ENCODE measurements at places on chromosomes 3 and 15. TPM values are rescaled to one million over a fixed set of nuclear protein-coding genes. Genes with fewer than 3 reads are reported as not detected.
A peak's percentile ranks its signal among the peaks of the same experiment; 100 is the strongest.

Gene DNAH12
- not detected for total RNA-seq

GRCh38 chr3:45055032-45055410 is 28.9 kb downstream of the CLEC3B start:
- no peak for DNase-seq

Gene TNFAIP8L3
- 112 TPM for total RNA-seq

Gene SAMD7
- total RNA-seq, result not detected

DNA sequence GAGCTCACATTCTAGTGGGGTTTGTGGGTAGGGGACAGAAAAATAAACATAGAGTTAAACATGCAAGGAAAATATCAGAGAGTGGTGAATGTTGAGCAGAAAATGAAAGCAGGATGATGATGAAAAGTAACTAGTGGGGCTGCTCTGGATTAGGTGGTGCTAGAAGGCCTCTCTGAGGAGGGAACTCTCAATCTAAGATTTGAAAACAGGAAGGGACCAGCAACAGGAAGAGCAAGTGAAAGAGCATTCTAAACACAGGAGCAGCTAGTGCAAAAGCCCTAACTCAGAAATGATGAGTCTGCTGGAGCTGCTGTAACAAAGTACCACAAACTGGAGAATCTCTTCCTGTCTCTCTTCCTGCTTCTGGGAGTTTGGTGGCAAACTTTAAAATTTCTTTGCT is 468.6 kb upstream of the AGTR1 start:
- no peak for DNase-seq

DNA sequence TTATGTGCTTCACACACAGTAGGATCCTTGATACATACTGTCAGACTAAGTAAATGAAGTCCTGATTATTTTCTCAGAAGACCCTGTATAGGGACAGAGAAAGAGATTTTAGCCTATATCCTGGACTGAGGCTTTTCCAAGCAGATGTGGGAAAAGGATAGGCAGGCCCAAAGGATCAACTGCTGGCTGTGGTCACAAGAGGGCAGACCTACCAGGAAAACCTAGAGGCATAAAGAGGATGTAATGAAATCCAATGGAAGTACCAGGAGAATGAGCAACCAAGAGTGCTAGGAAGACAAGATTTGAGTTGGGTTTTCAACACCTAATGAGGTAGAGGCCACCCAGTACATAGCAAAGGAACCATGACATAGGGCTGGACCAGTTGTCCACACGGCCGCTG is 23.1 kb downstream of the DCLK3 start:
- DNase-seq, result peak; percentile 6

GRCh38 chr15:91186904-91187656 is 87.0 kb downstream of the SV2B start:
- DNase-seq, result peak; percentile 49

Gene CPNE9
- under 0.01 TPM for total RNA-seq

- DNase-seq, result no peak
Observed at GRCh38 chr15:64701482-64702184, 73.8 kb downstream of the RBPMS2 start.

Gene MAGEL2
- total RNA-seq, result not detected

- no peak for DNase-seq
Observed at GRCh38 chr3:24355806-24356205, 138.8 kb downstream of the THRB start.

Gene CYP1A1
- total RNA-seq, result 8.5 TPM

Gene APPL1
- 31.8 TPM for total RNA-seq

GRCh38 chr15:90637693-90638092 is 79.5 kb upstream of the BLM start:
- no peak for DNase-seq

Gene DAZL
- not detected for total RNA-seq

DNA sequence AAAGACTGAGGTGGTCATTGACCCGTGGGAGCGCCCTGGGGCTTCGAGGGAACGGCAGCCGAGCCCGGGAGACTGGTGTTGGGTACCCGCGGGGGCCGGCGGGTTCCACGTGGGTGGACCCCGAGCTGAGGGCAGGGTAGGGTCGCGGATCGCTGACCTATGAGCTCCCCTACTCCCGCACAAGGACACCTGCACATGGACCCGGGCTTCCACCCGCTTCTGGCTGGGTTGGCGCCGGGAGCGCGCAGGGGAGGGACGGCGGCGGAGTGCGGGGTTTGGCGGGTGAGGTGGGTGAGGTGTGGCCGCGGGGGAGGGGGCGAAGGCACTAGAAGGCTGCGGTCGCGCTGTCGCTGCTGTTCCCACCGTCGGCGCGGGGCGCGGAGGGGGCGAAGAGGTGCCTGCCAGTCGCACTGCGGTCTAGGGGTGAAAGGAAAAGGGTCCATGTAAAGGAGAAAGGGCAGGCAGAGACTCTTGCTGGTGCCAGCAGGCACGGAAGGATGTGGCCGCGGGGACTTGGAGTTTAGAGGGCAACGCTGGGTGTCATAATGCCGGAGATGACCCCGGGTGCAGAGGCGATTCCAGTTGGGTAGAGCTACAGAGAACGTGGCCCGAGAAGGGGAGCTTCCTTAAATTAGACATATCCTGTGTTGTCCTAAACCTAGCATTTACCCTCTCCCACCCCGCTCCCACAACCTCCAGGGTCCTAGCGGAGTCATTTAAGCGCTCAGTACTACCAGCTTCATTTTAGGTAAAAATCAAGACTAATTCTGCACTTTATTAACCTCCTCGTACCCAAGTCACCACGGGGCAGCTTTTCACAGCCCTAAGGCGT is 245.9 kb upstream of the TOPAZ1 start:
- no peak for DNase-seq

Gene KBTBD13
- total RNA-seq, result not detected

DNA sequence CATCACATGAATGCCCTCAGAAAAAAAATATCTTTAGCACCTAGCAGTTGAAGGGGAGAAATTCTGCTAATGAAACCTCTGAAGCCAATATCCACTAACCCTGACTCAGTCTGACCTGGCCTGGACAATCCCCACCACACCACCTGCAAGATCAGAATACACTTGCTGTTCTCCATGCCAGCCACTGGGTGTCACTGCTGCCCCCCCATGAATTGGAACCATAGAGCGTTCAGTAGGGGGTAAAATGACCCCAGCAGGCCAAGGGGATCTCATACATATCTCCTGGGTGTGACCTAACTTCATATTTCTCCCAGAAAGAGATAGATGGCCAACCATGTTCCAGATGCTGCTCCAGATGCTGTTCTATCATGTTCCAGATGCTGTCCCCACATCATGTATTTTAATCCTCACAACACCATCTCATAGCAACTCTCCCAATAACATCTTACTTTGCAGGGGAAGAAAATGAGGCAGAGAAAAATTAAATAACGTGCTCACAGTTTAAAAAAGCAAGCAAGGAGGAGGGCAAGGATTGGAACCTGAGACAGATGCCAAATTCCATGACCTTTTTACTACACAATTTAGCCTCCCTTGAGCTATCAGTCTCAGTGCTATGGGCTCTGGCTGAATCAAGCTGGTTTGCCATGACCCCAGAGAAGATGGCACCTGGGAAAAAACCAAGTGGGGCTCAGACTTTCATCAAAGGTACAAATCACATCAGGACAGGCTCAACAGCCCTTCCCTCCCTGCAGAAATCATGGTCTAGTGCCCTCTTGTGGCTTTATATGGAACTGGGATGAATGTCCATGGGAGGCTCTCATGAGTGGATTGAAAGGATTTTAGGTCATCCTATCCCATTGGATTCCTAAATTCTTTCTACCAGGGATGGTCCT is 12.4 kb downstream of the NTRK3 start:
- peak; percentile 38 for DNase-seq

GRCh38 chr3:179375091-179375999 is 27.8 kb downstream of the MFN1 start:
- DNase-seq, result no peak

Gene NOP10
- total RNA-seq, result 263 TPM

GRCh38 chr3:148816427-148816826 is 11.2 kb upstream of the CPB1 start:
- no peak for DNase-seq

Gene IL5RA
- total RNA-seq, result not detected

DNA sequence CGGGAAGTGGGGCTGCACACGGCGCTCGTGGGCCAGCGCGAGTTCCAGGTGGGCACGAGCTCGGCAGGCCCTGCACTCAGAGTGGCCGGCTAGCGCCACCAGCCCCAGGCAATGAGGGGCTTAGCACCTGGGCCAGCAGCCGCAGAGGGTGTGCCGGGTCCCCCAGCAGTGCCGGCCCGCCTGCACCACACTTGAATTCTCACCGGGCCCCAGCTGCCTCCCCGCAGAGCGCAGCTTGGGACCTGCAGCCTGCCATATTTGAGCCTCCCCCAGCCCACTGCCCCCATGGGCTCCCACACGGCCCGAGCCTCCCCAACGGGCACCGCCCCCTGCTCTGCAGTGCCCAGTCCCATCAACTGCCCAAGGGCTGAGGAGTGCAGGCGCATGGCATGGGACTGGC is 87.5 kb downstream of the CHCHD4 start:
- no peak for DNase-seq

DNA sequence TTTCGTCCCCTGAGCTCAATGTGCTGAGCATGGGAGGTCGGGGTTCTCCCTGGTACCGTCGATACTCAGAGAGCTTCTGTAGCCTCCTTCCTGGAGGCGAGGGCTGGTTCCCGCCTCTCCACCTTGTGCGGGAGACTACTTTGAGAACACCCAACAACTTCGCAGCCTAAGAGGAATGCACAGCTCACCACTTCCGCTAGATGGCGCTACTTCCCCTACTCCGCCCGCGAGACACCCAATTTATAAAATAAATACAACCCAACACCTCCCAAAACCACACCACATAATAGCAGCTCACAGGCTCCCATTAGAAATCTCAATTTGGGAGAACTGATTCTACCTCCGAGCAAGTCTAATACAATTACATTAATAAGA is 1.2 kb downstream of the RGMA start:
- peak; percentile 58 for DNase-seq

Gene RAB7A
- 33.5 TPM for total RNA-seq

DNA sequence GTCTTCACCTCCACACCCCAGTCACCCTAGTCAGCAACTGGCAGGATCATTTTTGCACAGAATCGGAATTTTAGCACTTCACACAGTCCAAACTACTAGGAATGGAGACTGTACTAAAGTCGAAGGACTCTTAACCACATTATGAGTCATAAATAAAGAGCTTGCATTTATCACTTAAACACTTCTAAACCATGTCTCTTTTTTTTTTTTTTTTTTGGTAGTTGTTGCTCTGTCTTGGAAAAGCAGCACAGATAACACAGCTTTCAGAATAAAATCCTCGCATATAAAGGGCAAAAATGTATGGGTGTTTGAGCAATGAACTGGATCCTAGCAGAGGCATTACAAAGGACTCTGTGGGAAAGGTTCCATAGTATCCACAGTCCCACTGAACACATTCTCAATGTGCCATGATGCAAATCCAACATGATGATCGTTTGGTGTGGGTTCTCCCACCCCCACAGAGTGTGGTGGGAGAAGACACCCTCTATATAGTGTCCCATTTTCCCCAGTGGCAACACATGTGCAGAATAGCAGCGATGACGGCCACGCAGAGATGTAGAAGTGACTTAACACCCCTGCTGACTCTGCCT is 47.1 kb downstream of the FOXP1 start:
- DNase-seq, result peak; percentile 59

DNA sequence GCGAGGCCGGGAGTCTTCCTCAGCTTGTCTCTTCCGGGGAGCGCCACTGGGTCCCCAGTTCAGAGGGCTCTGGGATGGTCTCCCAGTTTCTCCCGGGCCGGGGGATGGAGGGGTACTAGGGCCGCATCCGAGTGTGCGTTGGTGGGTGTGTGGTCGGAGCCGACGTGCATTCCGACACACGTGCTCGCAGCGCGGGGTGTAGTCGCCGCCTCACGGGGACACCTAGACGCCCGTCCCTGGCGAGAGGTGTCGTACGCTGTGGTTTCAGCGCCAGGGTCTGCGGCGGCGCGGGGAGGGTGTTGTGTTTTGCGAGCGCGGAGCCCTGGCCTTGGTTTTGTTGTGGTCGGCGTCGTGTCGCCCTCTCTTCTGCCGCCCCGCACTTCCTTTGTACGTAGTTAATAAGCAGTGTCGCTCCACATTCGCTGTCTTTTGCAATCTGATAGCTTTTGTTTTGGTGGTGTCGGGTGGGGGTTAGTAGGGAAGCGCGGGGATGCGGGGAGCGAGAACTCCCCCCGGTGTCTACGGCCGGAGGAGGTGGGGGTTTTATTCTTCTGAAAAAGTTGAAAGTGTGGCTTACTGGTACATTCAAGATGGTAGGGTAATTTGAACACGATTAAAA is 2.2 kb downstream of the IGF1R start:
- peak; percentile 58 for DNase-seq

Gene BNC1
- 2.2 TPM for total RNA-seq

Gene ATP2B2
- total RNA-seq, result not detected

GRCh38 chr3:27985369-27986035 is 255.9 kb upstream of the CMC1 start:
- no peak for DNase-seq

GRCh38 chr3:25603703-25604102 is 61.0 kb downstream of the TOP2B start:
- DNase-seq, result no peak

Gene CLRN1
- total RNA-seq, result not detected

Gene KCNMB2
- total RNA-seq, result not detected

GRCh38 chr3:10700821-10701220 is 115.2 kb upstream of the SLC6A11 start:
- DNase-seq, result no peak

DNA sequence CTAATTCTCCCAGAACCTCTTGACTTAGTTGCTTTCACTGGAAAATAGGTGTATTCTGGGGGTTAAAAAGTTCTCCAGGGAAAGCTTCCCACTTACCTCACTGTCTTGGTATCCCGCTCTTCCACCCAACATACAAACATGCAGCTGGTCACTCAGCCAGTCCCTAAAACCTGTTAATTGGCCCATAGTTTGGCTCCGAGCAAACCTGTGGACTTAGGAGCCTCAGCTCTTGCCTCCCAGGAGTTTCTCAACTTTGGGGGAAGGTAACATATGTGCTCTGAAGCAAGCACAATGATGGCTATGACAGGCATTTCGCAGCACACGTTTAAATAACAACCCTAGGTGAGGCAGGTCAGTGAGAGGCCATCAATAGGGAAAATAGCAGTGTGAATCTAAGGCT is 25.8 kb upstream of the LRRFIP2 start:
- DNase-seq, result no peak

DNA sequence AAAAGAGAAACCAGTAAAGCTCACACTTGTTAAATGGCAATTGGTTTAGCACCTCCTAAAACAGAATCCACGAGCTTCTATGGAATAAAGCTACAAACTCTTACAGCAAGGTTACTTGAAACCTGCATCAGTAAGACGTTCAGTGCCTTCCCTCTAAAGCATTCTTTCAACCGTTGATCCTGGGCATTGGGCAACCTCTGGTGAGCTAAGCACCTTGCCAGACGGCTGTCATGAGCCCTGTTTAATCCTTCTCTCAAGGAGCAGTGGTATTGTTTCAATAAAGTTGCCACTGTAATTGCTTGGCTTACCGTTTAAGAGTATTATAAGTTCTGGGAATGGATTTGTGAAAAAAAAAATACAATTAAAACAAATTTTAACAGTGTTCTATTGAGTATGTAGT is 75.0 kb downstream of the COL8A1 start:
- DNase-seq, result no peak

DNA sequence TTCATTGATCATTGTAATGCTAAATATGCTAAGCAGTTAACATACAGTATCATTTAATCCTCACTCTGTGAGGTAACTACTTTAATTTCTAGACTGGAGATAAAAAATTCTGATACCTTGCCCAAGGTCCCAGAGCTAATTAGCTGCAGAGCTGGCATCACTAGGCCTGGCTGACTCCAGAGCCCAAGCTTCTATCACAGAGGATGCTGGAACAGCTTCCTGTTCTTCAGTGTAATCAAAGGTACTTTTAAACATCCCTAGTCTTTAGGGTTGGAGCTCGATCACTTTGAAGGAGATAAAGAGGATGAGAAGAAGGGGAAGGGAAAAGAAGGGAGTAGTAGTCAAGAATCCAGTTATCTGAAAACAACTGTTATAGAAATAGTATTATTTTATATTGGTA is 37.1 kb upstream of the BOC start:
- DNase-seq, result no peak
